Hematopoietic multipotent progenitor cell treated with erythropoietin and hydrocortisone succinate and interleukin-3 and kit ligand, for 17 days (in vitro differentiated cells): ENCODE measurements at places on chromosomes 4 and X.

DNA sequence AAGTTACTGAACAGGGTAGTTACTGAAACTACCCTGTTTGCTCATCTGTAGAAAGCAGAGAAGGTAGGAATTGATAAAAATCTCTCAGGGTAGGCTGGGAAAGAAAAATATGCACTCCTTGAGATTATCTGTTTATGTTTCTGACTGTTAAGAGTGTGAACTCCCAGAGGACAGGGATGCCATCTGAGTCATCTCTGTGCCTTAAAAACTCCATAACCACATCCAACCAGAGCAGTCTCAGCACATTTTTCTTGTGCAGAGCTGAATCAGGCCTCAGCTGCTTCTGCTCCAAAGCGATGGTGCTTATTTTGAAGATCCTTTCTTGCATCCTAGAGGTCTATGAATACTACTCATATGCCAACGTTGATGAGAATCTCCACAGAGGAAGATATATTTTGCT is 9.9 kb downstream of the CENPVL3 start:
- no peak for DNase-seq

- DNase-seq = no peak
Observed at GRCh38 chrX:5771441-5771840, 457.2 kb downstream of the NLGN4X start.

- DNase-seq = peak; percentile 21
Observed at GRCh38 chr4:47668810-47669408, 169.0 kb downstream of the CORIN start.

GRCh38 chrX:25853002-25853479 is 285.1 kb upstream of the MAGEB18 start:
- no peak for DNase-seq

- no peak for DNase-seq
Observed at GRCh38 chr4:67874986-67875385, 8.8 kb downstream of the TMPRSS11D start.

- DNase-seq = no peak
Observed at GRCh38 chr4:158767451-158767850, 1.4 kb upstream of the FNIP2 start.

DNA sequence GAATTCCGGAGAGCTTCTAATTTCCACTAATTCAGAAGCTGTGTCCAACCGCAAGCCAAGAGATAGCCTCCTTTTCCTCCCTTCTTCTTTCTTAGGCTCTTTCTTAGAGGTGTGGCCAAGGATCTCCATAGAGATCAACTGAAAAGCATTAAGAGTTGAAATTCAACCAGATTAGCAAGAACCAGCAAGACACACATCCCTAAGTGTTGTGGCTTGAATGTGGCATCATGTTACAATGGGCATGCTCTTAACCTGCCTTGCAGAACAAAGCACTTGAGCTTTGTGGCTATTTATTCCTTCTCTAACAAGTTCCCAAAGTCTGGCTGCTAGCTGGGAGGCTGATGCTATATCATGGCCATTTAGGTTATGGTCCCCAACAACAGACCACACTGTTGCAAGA is 10.4 kb downstream of the ANOS1 start:
- DNase-seq = no peak

DNA sequence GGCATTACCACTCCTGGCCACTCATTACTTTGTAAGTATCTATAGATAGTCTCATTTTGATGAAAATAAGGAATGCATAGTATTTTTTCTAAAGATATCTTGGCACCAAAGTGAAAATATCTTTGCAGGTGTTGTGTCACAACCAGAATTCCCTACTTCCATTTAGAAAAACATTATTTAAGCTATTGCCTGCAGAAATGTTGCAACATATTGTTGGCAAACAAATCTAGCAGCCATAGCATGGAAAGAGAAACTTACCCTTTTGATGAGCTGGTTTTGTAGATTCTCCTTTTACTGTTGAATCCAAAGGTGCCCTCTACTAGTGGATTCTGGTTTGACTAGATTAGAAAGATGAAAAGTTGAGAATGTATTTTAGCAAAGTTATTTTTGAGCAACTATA is 138.8 kb downstream of the AREG start:
- no peak for DNase-seq

DNA sequence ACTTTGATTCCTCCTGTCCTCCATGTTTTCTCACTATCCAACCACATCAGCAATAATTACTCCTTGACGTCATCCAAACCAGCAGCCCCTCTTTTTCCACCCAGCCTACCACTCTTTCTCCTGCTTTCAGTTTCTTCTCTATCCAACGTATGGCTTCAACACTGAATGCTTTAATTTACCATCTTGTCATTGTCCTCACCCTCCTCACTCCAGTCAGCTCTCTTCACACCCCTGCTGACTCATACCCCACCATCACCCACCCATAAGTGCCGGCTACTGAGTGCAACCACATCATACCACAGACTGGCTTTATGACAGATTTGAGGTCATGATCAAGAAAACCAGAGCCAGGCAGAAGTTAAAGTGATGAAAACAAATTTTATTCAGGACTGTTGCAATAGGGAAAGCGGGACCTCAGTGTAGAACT is 9.8 kb upstream of the ANXA5 start:
- DNase-seq = no peak

DNA sequence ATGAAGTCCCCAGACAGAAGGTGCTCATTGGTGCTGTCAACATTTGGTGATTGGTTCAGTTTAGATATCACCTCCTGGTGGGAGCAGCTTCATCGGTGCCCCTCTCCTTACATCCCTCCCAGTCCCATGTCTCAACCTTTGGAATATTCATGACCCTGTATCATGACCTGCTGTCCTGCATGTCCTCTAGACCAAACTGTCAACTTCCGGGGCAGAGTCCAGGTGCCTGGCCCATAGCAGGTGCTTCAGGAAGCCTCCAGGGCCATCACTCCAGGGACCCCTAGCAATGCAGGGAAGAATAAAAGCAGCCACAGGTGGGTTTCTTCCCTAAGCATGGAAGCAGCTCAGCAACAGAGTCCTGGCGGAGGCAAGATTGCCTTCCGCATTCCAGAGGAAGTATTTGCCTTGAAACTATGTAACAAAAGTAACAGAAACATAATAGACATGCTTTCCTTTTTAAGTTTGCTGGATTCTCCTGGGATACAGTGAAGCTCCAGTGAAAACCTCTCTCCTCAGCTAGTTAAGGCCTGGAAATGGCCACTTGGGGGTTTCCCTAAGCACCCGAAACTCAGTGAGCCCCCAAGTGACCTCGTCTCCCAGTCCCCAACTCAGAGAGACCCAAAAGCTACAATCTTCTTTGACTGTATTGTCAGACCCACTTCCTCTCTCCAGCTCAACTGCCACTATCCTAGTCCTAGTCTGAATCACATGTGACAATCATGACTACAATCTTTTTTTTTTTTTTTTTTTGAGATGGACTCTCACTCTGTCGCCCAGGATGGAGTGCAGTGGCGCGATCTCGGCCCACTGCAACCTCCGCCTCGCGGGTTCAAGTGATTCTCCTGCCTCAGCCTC is 1.3 kb upstream of the ATP6AP1 start:
- no peak for DNase-seq

GRCh38 chrX:48515842-48516241 is 5.8 kb upstream of the EBP start:
- no peak for DNase-seq

DNA sequence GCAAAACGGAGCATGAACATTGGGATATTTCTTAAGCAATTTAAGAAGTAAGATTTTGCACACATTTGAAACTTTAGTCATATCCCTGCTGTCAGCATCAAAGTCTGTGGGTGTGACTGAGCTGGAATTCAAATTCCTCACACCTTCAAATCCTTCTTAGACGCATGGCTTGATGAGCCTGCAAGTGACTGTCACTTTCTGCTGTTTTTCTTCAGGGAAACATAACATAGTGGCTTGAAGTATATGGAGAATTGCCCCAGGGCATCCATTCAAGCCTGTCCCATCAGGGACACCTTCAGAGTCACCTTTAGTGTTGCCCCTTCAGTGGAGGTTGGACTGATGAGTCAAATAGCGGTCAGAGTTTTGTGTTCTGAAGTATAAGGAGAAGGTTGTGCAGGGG is 17.4 kb downstream of the FHDC1 start:
- DNase-seq = peak; percentile 45
